ENCODE measurements at places on chromosomes 3 and 15.

GRCh38 chr3:10717756-10718155 lies 98.3 kb upstream of the SLC6A11 start:
- no peak for DNase-seq

DNA sequence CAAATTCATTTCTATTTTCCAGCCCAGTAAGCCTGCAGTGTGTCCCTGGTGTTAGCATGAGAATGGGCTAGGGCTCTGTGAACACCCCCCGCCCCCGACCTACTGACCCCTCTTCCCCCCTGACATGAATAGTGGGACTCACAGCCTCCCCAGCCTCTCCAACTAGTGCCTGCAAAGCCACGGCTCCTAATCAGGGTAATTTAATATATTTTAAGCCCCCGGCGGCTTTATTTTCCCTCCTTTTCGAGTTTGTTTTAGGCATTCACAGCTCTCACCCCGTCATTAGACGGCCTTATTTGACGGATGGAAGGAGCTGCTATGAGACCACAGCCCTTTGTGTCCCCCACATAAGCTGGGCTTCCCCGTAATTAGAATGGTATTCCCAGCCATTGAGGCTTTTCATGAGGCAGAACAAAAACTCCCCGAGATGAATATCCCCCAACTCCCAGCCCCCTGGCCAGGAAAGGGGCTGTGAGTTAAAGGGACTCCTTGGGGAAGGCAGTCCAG lies 78.3 kb upstream of the POLG start:
- no peak for DNase-seq

DNA sequence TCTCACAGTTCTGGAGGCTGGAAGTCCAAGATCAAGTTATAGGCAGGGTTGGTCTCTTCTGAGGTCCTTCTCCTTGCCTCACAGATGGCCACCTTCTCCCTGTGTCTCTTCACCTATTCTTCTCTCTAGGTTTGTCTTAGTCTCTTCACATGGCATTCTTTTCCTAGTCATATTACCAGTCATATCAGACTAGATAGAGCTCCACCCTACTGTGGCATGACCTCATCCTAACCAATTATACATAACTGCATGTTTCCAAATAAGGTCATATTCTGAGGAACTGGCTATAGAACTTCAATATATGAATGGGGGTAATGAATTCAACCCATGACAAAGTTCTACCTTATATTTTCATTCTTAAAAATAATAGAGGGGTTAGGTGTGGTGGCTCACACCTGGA lies 196.4 kb upstream of the UBE3A start:
- DNase-seq: peak; percentile 3

DNA sequence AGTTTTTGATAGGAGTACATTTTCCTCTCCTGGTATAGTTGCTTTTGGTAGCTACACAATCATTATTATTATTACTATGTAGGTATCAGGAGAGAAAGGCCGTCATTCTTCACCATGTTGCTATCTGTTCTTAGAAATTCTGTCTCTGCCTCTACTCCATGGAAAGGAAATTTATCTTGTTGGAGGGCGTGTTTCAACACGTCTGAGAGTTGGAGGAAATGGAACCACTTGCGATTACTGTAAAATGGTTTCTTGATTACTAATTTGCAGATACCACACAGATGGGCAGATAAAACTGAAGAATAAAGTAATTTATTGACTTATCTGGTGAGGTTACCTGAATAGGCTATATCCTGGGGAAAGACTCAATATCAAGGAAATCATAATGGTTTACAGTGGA lies 488.4 kb downstream of the NR2F2 start:
- DNase-seq: no peak

- DNase-seq: no peak
These were observed 72.7 kb upstream of the TSPAN3 start for GRCh38 chr15:77143616-77144015.

GRCh38 chr3:67706934-67707333 lies 52.5 kb upstream of the SUCLG2 start:
- DNase-seq: no peak

GRCh38 chr15:48556159-48556897 lies 89.2 kb downstream of the FBN1 start:
- no peak for DNase-seq

- no peak for DNase-seq
These were observed 89.7 kb upstream of the GK5 start for GRCh38 chr3:142315083-142315482.

- DNase-seq: no peak
These were observed 158.8 kb downstream of the IL20RB start for GRCh38 chr3:137116619-137117018.

GRCh38 chr3:77149382-77149781 lies 109.5 kb downstream of the ROBO2 start:
- DNase-seq: no peak
